ENCODE measurements at places on chromosomes 13 and 19.

GRCh38 chr19:13104360-13104847, 1.7 kb upstream of the LYL1 start:
- peaks cover 4% of the 10 kb centered on the region for H3K4me1 ChIP-seq
- peaks cover 3% of the 10 kb centered on the region for H3K27me3 ChIP-seq

DNA sequence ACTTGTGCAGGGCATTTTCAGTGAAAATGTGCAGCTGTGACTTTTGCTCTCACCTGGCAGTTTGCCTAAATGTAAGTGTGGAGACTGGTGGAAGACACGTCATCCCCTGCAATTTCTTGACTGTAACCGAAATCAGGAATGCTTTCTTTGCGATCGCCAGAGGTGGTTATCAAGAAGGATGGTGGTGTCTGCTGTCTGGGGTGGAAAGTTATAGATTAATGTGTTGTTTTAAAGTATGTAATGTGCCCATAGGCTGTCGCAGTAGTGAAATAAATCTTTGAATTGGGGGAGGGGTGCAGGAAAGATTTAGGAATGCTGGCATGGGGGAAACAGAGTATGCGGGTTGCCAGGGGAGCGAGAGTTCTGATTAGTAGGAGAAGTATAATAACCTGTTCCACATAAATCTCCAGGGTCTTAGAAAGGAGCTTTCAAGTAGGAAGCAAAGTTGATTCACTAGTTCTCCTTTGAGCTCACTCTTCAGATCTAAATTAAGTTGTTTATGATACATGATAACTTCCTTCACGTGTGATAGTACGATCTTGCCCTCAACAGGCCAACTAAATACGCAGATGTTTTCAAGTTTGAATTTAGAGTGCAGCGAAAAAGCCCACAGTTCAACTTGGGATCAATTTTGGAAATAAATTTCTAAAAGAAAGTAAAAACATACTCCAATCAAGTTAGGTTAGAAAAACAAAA, 1520.0 kb upstream of the SLC10A2 start:
- H3K27me3 ChIP-seq = no peaks in the 10 kb centered on the region
- no peaks in the 10 kb centered on the region for H3K4me1 ChIP-seq
- H3K36me3 ChIP-seq = no peaks in the 10 kb centered on the region
- H3K27ac ChIP-seq = no peak overlapping the region

GRCh38 chr19:2040647-2041432, 10.2 kb downstream of the MKNK2 start:
- H3K27me3 ChIP-seq = no peaks in the 10 kb centered on the region
- H3K27ac ChIP-seq = no peak overlapping the region
- peaks cover 11% of the 10 kb centered on the region for H3K36me3 ChIP-seq
- H3K4me1 ChIP-seq = peaks cover 2% of the 10 kb centered on the region

GRCh38 chr13:33392794-33393405, 107.3 kb upstream of the STARD13 start:
- H3K27me3 ChIP-seq = no peaks in the 10 kb centered on the region
- H3K36me3 ChIP-seq = no peaks in the 10 kb centered on the region
- H3K4me3 ChIP-seq = no peak overlapping the region
- no peak for DNase-seq
- no peaks in the 10 kb centered on the region for H3K4me1 ChIP-seq

- no peak overlapping the region for H3K4me3 ChIP-seq
- H3K36me3 ChIP-seq = no peaks in the 10 kb centered on the region
- no peaks in the 10 kb centered on the region for H3K27me3 ChIP-seq
- no peaks in the 10 kb centered on the region for H3K4me1 ChIP-seq
- no peak for DNase-seq
- no peak overlapping the region for H3K27ac ChIP-seq
Measured at GRCh38 chr13:105541565-105541964, 993.9 kb downstream of the EFNB2 start.

DNA sequence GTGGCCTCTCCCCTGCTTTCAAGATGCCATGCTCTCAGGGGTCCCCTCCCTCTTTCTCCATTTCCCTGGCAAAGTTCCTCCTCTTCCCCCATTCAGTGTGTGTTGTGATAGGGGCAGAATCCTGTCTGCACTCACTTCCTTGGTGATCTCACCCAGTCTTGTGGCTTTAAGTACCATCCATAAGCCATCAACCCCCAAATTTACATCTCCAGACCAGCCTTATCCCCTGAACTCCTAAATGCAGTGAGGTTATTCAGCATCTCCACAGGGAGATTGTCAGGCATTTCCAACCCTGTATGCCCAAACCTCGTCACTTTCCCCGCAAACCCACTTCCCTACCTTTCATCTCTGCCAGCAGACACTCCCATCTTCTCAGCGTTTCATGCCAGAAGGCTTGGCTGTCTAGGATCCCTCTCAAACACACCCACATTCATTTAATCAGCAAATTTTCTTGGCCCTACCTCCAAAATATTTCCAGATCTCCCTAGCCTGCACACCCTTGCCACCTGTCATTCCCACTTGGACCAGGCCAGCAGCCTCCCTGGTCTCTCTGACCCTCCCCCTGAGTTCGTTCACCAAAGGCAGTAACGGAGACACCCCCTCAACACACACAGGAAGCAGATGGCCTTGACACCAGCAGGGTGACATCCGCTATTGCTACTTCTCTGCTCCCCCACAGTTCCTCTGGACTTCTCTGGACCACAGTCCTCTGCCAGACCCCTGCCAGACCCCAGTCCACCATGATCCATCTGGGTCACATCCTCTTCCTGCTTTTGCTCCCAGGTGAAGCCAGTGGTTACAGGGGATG, at the start of gene HCST:
Gene HCST, plus strand, starts transcription at position 676 of the 808 bp plus-strand sequence. Its CDS starts 65 bp downstream, at position 741.
- H3K36me3 ChIP-seq = peaks cover 3% of the 10 kb centered on the region
- no peaks in the 10 kb centered on the region for H3K27me3 ChIP-seq
- no peak within 1 kb of the TSS for H3K4me3 ChIP-seq
- H3K4me1 ChIP-seq = peaks cover 7% of the 10 kb centered on the region
- no peak within 1 kb of the TSS for H3K27ac ChIP-seq
- DNase-seq = no peak

DNA sequence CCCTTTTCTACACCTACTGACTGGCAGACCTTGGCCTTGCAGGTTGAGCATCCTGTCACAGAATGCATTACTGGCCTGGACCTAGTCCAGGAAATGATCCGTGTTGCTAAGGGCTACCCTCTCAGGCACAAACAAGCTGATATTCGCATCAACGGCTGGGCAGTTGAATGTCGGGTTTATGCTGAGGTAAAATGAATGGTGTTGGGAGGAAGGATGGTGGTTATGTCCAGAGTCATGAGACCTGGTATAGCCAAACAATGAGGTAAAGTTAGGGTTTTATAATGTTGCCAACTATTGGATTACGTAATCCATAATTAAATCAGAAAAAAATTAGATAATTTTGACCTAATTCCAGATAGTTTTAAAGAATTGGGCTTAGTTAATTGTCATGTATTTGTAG, 212.5 kb downstream of the PCCA start:
- no peak overlapping the region for H3K4me3 ChIP-seq
- H3K4me1 ChIP-seq = no peaks in the 10 kb centered on the region
- H3K36me3 ChIP-seq = no peaks in the 10 kb centered on the region
- H3K27ac ChIP-seq = no peak overlapping the region

DNA sequence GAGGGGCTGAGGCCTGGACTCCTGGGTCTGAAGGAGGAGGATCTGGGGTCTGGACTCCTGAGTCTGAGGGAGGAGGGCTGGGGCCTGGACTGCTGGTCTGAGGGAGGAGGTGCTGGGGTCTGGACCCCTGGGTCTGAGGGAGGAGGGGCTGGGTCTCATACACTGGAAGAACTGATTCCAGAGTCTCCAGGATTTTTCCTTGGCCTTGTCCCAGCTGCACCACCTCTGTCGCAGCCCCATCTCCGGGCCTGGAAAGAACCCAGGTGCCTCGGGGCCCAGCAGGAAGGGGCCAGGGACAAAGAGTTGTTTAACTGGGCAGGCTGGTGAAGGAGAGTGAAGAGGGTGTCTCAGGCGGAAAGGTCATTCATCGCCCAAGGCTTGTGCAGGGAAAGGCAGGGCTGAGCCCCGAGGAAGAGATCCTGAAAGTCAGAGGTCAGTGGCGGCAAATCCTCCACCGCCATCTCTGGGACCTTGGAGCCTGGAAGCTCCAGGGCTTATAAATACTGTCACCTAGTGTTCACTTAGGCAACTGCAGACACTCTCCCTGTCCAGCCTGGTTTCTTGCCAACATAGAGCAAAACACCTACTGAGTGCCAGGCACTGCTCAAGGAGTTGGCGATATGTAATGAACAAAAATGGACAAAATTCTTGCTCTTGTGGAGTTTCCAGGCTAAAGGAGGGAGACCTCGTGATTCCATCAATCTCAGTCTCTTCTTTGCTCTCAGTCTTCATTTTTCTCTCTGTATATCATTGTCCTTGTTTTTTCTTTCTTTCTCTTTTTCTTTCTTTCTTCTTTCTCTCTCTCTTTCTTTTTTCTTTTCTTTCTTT, 4.4 kb upstream of the KCNN4 start:
- no peaks in the 10 kb centered on the region for H3K4me1 ChIP-seq
- no peak overlapping the region for H3K27ac ChIP-seq
- H3K36me3 ChIP-seq = no peaks in the 10 kb centered on the region
- H3K4me3 ChIP-seq = no peak overlapping the region
- DNase-seq = peak; percentile 84

DNA sequence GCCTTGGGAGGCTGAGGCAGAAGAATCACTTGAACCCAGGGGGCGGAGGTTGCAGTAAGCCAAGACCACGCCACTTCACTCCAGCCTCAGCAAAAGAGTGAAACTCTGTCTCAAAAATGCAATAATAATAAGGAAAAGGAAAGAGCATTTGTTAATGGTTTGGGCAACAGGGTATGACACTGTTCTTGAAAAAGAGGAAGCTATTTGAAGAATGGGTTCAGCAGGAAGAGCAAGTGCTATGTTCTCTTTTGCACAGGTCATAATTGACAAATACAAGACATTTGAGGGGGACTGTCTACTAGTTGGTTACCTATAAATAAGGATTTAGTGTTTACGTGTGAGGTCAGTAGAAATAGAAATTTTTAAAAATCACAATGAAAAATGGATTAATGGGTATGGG, 218.3 kb downstream of the DCT start:
- H3K36me3 ChIP-seq = no peaks in the 10 kb centered on the region
- DNase-seq = no peak
- H3K27me3 ChIP-seq = no peaks in the 10 kb centered on the region
- H3K4me3 ChIP-seq = no peak overlapping the region

GRCh38 chr13:84500016-84500415, 617.7 kb upstream of the SLITRK1 start:
- no peaks in the 10 kb centered on the region for H3K4me1 ChIP-seq
- H3K36me3 ChIP-seq = no peaks in the 10 kb centered on the region
- no peaks in the 10 kb centered on the region for H3K27me3 ChIP-seq
- H3K4me3 ChIP-seq = no peak overlapping the region

DNA sequence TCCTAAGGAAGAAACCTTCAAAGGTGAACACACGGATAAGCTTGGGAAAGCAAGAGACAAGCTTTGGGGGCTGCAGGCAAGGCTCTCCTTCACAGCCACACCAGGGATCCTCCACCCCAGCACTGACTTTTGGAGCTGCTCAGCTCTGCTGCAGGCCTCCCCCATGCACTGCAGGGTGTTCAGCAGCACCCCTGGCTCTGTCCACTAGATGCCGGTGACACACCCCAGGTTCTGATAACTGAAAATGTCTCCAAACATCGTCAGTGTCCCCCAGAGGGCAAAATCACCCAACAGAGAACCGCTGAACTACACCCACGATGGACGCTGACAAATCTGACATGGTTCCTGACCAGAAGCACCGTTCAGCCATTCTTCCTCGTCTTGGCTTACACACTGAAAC, 90.5 kb downstream of the STK24 start:
- no peak overlapping the region for H3K27ac ChIP-seq
- H3K27me3 ChIP-seq = no peaks in the 10 kb centered on the region
- peaks cover 13% of the 10 kb centered on the region for H3K4me1 ChIP-seq
- no peak for DNase-seq
- no peaks in the 10 kb centered on the region for H3K36me3 ChIP-seq

DNA sequence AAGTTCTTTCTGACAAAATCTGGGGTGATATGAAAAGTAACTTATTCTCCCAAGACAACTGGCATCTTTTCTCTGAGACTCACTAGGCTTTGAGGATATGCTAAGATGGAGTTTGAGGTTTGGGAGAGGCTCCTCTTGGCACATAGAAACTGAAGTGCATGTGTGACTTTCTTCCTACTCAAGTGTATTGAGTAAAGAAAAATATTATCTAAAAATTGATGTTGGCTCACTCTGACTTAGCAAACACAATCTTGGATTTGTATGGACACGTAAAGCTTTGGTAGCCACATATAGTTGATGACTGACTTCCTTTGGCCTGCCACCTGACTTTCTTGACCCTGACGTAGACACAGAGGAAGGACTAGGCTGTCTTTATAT, 71.1 kb upstream of the KLF12 start:
- no peak overlapping the region for H3K27ac ChIP-seq
- no peaks in the 10 kb centered on the region for H3K27me3 ChIP-seq
- no peak overlapping the region for H3K4me3 ChIP-seq
- no peaks in the 10 kb centered on the region for H3K36me3 ChIP-seq
- DNase-seq = no peak
- no peaks in the 10 kb centered on the region for H3K4me1 ChIP-seq

DNA sequence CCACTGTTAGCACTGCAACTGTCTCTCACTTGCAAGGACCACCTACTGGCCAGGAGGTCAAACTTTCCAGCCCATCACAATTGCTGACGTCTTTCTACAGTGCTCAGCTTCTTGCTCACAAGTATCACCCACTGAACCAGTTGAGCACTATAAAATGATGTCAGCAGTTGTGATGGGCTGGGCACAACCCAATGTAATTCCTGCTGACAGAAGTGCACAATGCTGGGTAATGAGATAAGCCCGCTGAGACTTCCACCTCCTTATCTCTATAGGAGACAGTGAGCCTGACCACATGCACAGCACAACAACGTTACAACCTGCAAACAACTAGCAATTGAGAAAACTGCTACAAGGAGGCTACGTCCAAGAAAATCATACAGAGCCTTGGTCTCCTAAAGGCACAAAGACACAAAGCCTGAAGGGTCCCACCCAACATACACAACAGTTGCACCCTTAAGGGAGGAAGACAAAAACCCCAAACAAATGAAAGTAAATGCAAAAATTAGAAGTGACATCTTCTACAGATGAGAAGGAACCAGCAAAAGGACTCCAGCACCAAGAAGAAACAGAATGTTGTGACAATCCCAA, 273.2 kb downstream of the LIG4 start:
- no peaks in the 10 kb centered on the region for H3K4me1 ChIP-seq
- no peak overlapping the region for H3K27ac ChIP-seq
- no peaks in the 10 kb centered on the region for H3K27me3 ChIP-seq

DNA sequence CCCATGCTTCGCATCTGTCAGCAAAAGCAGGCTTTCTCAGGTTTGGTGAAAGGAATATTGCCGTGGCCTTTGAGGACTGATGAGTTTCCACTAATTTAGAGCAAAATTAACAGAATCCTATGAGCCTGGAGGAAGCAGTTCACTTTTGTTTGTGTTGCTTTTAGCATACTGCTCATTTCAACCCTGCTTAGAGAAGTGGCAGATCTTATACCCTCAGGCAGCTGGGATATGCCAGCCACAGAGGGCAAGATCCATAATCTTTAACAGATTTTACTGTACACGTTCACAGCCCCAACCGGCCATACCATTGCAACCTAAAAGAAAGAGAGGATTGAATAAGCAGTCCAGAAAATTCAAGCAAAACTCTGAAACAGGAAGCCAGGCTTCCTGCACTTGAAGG, 60.5 kb downstream of the COL4A2 start:
- no peaks in the 10 kb centered on the region for H3K36me3 ChIP-seq
- no peak overlapping the region for H3K27ac ChIP-seq
- no peaks in the 10 kb centered on the region for H3K4me1 ChIP-seq

- no peaks in the 10 kb centered on the region for H3K36me3 ChIP-seq
- no peaks in the 10 kb centered on the region for H3K4me1 ChIP-seq
- H3K4me3 ChIP-seq = no peak overlapping the region
- no peak overlapping the region for H3K27ac ChIP-seq
- peak; percentile 64 for DNase-seq
Measured at GRCh38 chr19:51111606-51112005, 3.4 kb upstream of the CTU1 start.

- H3K27me3 ChIP-seq = no peaks in the 10 kb centered on the region
- no peak overlapping the region for H3K27ac ChIP-seq
- H3K4me1 ChIP-seq = no peaks in the 10 kb centered on the region
- no peaks in the 10 kb centered on the region for H3K36me3 ChIP-seq
- DNase-seq = no peak
Measured at GRCh38 chr13:32173881-32174280, 141.3 kb downstream of the ZAR1L start.

All from mesendoderm (in vitro differentiated cells).